ENCODE measurements at places on chromosomes 1 and 21. TPM values are rescaled to one million over a fixed set of nuclear protein-coding genes. Genes with fewer than 3 reads are reported as not detected.

The NFASC gene
- 1.6 TPM for total RNA-seq

The CELA2B gene
- total RNA-seq: not detected

The IFNAR1 gene
- total RNA-seq: 20.9 TPM

The SDC3 gene
- total RNA-seq: 49.0 TPM

The ETNK2 gene
- 29.5 TPM for total RNA-seq

The RYR2 gene
- not detected for total RNA-seq

The PGBD5 gene
- total RNA-seq: 54.0 TPM

The KRTAP21-1 gene
- not detected for total RNA-seq

The TMEM52 gene
- total RNA-seq: 0.92 TPM

The KRTAP12-2 gene
- total RNA-seq: not detected

The CRYAA gene
- total RNA-seq: not detected

Measured in kidney epithelial cell (primary cell).